ENCODE measurements at places on chromosomes 1 and 21. TPM values are rescaled to one million over a fixed set of nuclear protein-coding genes. Genes with fewer than 3 reads are reported as not detected.

- DNase-seq = no peak
These were observed 46.6 kb downstream of the ADARB1 start for GRCh38 chr21:45120975-45121374.

DNA sequence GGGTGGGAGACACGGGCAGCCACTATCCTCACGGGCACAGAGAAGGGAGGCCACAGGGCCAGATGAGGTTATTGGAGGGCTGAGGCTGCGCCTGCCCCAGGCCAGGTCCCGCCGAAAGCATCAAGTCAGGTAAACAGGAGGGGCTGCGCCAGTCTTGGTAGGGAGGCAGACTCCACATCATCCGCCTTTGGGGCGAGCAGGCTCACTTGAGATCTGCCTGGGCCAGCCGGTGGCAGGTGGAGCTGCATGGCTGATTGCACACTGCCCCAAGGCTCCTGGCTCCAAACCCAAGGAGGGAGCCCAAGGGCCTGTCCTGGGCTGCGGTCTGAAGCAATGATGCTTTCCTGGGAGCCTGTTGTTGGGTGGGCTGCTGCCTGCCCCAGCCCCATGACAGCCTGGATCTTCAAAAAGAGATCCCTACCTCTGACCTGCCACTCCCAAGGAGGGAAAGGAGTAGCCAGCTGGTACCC lies 4.6 kb downstream of the SMIM1 start:
- DNase-seq = no peak

- DNase-seq = no peak
These were observed 61.7 kb downstream of the CASQ2 start for GRCh38 chr1:115706587-115707425.

GRCh38 chr21:34915364-34915841 lies 133.7 kb downstream of the RUNX1 start:
- no peak for DNase-seq

RASSF5 gene
- 11.4 TPM for total RNA-seq

MAP3K7CL gene
- total RNA-seq = 3.9 TPM

Measured in mesenteric fat pad (tissue), 1 donor.